ENCODE measurements at places on chromosomes 7 and 10.
A peak's percentile ranks its signal among the peaks of the same experiment; 100 is the strongest.

- DNase-seq: no peak
Measured at GRCh38 chr7:66359656-66360211, 154.6 kb downstream of the TPST1 start.

GRCh38 chr7:136495081-136495480 is 373.4 kb upstream of the CHRM2 start:
- DNase-seq: no peak

DNA sequence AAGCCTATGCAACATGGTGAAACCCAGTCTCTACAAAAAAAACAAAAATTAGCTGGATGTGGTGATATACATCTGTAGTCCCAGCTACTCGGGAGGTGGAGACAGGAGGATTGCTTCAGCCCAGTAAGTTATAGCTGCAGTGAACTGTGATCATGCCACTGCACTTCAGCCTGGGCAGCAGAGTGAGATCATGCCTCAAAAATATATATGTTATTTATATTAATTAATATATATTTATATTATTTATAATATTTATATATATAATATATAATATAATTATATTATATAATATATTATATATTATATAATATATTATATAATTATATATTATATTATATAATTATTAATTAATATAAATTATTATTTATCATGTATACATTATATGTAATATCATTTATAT is 1158.4 kb upstream of the AUTS2 start:
- DNase-seq: no peak

DNA sequence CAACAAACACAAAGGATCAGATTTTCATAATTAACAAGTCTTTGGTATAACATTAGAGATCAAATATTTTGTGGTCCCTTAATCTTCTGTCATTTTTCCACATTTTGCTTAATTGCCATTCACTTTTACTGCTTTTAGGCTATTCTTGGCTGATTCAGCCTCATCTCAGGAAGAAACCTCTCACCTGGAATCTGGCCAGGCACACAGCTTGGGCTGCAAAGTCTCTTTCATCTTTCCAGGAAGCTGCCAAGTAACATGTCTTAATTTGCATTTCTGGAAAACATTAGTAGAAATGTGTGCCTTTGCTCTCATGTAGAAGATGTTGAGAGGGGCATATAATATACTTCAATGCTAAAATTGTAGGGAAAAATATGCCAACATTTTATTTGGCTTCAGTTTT is 174.2 kb upstream of the STEAP4 start:
- DNase-seq: peak; percentile 99

DNA sequence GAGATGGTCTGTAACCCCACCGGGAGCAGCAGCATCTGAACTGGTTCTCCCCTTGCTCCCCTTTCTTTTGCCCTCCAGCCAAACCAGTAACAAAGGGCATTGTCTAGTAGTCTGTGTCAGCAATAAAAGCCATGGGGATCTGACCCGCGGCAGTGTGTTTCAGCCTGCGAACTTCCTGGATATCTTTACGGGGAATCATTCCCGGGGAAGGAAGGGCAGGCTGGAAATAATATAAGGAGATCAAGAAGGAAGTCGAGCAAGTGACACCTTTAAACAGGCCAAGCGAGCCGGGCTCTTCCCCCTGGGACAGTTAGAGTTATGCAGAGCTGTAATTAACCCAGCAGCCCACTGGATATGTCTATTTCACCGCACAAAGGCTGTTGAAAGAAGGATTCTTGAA is 661.2 kb upstream of the GALNT17 start:
- no peak for DNase-seq

DNA sequence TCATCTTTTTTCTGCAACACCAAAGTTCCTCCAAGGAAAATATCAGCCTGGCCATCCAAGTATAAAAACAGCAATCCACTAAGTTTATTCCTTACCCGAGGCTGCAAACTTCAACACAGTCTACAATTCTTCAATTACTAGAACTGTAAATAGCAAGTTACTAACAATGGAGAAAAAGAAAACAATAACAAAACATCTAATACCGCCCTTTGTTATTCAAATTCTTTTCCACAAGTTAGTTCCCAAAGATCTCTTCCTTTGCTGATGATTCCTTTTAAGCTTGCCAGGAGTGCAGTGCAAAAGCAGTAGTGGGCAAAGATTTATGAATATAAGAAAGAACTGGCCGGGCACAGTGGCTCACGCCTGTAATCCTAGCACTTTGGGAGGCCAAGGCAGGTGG is 86.2 kb downstream of the CUL2 start:
- DNase-seq: no peak

DNA sequence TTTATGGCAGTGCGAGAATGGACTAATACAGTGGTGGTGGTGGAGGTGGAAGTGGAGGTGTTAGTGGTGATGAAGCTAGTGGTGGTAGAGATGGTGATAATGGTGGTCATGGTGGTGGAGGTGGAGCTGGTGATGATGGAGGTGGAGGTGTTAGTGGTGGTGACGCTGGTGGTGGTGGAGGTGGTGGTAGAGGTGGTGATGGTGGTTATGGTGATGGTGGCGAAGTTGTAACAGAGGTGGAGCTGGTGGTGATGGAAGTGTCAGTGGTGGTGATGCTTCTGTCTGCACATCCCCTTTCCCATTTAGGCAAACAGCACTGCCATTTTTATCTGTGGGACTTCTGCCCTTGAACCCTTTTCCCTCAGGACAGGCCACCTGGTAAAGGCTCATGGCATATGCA is 7.4 kb upstream of the PTPRN2 start:
- DNase-seq: no peak

DNA sequence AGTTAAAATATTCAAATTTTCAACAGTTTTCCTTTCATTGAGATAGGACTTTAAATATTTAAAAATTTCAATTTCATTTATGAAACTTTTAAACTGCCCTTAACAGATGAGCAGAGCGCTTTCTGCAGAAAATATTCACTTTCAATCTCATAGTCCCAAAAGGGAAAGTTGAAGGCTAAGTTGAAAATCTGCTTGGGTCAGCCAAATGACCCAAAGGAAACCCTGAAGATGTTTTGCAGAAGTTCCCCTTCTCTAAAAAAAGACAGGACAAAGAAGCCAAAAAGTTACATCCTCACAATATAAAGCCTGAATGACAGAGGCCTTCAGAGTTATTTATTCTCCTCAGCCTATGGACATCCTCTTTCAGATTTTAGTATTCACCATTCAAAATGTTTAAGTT is 17.6 kb upstream of the SCIN start:
- DNase-seq: no peak

DNA sequence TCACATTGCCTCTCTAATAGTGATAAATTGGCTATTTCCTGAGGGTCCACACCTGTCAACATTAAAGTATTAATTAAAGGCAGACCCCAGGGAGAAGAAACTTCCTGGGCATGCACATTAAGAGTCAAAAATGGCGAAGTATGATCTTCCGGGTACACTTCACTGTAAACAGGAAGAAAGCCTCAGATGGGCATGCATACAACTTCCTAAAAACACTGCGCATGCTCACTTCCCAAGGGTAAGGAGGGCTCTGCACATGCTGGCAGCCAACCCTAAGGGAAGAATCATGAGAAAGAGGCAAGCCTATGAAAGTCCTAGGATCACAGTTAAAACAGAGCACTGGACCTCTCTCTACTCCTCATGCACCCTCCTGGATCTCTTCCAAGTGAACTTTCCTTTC is 80.1 kb upstream of the IMMP2L start:
- DNase-seq: no peak

DNA sequence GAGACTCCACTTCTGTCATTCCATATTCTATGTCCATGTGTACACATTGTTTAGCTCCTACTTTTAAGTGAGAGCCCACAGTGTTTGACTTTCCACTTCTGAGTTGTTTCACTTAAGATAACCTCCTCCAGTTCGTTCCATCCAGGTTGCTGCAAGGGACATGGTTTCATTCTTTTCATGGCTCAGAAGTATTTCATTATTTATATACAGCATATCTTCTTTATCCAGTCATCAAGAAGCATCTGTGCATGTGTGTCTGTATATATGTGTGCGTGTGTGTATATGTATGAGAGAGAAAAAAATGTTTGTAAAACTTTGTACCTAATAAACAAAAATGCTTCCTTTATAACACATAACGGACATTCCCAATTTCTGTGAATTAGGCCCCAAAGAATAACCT is 6.2 kb downstream of the SEC61A2 start:
- DNase-seq: no peak

DNA sequence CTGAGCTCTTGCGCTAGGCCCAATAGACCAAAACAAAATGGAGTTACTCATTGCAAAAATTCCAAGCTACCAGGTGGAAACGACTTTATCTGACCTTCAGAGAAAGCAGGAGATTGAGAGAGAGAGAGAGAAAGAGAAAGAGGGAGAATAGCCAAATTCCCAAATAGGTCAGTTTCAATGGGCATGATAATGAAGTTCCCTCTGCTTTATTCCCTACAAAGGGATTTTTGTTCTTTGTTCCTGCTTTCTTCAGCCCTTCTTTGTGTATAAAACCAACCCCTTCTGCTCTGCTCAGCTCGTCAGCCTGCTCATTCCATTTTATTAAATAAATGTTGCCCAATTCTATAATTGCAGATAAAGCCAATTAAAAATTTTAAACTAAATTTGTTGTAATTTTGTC is 45.0 kb upstream of the GPR37 start:
- no peak for DNase-seq

- DNase-seq: peak; percentile 26
Measured at GRCh38 chr7:140316165-140316661, 82.1 kb downstream of the SLC37A3 start.

GRCh38 chr10:113475381-113475807 is 77.5 kb upstream of the HABP2 start:
- DNase-seq: no peak

DNA sequence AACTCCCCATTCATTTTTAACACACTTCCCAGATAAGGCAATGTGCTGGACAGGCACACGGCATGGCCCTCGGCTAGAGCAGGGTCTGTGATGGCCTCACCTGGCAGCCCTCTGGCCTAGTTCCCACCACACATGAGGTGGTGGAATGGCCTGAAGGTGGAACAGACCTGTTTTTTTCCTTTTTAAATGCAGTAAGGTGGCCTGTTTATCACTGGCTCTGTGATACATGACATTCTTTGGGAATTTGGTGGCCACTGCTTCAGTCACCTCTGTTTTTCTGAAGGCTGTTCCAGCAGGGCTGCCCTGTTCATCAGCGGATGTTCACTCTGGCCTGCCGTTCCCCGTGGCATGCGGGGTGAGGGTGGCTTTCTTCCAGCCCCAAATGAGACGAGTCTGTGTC is 36.6 kb downstream of the SHH start:
- DNase-seq: no peak

GRCh38 chr10:22110761-22111160 is 107.1 kb downstream of the EBLN1 start:
- DNase-seq: no peak

GRCh38 chr7:75915416-75916156 is 631 bp downstream of the POR start:
- peak; percentile 13 for DNase-seq

DNA sequence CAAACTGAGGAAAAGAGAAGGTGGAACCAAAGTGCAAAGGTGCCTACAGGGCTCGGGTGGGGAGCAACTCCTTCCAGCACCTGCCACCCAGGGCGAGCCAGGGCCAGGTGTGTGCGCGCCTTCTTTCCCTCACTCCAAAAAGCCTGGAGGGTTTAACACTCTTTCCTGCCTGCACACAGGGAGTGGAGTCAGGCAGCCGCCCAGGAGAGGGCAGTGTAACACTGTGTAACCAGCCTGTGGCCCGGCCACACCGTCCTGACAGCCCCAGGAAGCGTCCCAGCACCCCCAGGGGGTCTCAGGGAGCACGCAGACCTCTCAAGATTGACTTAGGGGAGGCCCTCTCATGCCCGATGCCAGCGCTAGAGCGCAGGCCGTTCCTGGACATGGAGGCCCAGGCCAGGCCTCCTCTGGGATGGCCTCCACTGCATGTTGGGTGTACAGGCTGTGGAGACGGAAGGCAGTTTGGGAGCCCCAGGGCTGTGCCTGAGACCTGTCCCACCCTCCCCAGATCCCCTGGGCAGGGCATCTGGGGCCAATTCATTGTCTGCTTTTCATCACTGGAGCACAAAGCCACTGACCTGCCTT is 13.4 kb downstream of the BRI3 start:
- peak; percentile 33 for DNase-seq

DNA sequence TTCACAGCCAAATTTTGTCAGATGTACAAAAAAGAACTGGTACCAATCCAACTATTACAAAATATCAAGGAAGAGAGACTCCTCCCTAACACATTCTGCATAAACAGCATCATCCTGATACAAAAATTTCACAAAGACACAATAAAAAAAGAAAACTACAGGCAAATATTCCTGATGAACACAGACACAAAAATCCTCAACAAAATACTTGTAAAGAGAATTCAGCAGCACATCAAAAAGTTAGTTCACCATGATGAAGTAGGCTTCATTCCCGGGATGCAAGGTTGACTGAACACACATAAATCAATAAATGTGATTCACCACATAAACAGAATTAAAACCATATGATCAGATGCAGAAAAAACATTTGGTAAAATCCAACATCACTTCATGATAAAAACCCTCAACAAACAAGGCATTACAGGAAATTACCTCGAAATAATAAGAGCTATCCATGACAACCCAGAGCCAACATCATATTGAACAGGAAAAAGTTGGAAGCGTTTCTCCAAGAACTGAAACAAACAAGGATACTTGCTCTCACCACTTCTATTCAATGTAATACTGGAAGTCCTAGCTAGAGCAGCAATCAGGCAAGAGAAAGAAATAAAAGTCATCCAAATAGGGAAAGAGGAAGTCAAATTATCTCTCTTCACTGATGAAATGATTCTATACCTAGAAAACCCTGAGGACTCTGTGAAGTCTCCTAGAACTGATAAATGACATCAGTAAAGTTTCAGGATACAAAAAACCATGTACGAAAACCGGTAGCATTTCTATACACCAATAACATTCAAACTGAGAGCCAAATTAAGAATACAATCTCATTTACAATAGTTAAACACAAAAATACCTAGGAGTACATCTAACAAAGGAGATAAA is 223.1 kb downstream of the REEP3 start:
- no peak for DNase-seq

- DNase-seq: no peak
Measured at GRCh38 chr10:7891634-7892033, 73.3 kb downstream of the TAF3 start.

DNA sequence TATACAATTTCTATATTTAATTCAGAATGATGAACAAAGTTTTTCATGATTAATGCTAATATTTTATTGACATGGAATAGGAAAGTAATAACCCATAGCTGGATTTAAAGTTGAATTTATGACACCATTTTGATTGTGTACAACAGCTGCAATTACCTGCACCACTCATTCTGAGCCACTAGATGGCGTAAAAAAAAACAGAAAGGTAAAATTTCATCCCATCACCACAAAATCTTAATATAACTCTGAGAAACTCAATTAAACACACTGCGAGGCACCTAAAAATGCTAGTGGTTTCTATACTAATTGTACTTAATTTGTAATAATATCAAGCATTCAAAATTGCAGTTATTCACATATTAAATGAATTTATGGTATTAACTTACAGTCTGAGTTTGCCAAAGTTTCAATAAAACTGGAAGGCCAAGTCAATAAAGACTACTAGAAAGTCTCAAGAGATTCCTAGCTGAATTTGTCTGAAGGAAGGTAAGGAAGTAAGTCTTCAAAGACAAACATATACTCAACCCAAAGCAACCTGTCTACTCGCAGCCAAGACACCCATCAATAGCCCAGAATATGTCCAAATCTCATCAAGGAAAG is 182.5 kb downstream of the SKAP2 start:
- DNase-seq: peak; percentile 75

Measured in brain (organoid and tissue), 16 donors.